ENCODE measurements at places on chromosomes 12 and 14. TPM values are rescaled to one million over a fixed set of nuclear protein-coding genes. Genes with fewer than 3 reads are reported as not detected.

RAN gene
- 705 TPM for total RNA-seq

DTD2 gene
- total RNA-seq = 20.6 TPM

LUM gene
- total RNA-seq = not detected

KLHDC1 gene
- 0.90 TPM for total RNA-seq

RPS29 gene
- total RNA-seq = 1,108 TPM

NRXN3 gene
- total RNA-seq = under 0.01 TPM

SYT1 gene
- 6.3 TPM for total RNA-seq

TSPAN31 gene
- 41.6 TPM for total RNA-seq

KRT73 gene
- not detected for total RNA-seq

RHOJ gene
- 163 TPM for total RNA-seq

IL22 gene
- total RNA-seq = not detected

HECTD1 gene
- total RNA-seq = 257 TPM

EXD2 gene
- 21.8 TPM for total RNA-seq

HSPB8 gene
- 2.8 TPM for total RNA-seq

RNF212B gene
- total RNA-seq = not detected

PGAM5 gene
- total RNA-seq = 50.8 TPM

CACNB3 gene
- 8.1 TPM for total RNA-seq

Measured in dermis microvascular lymphatic vessel endothelial cell (primary cell).